ENCODE measurements at places on chromosomes 6 and 20. TPM values are rescaled to one million over a fixed set of nuclear protein-coding genes. Genes with fewer than 3 reads are reported as not detected.

The WRNIP1 gene
- total RNA-seq = 50.1 TPM

The TFAP2D gene
- total RNA-seq = not detected

The TBXT gene
- total RNA-seq = not detected

The PRPH2 gene
- not detected for total RNA-seq

The MUCL3 gene
- 0.49 TPM for total RNA-seq

The RAE1 gene
- total RNA-seq = 21.1 TPM

The PHACTR1 gene
- 0.49 TPM for total RNA-seq

The OPN5 gene
- not detected for total RNA-seq

The LAMA2 gene
- total RNA-seq = 91.1 TPM

The FOXC1 gene
- 9.8 TPM for total RNA-seq

The ZSCAN31 gene
- 11.3 TPM for total RNA-seq

The CST9L gene
- not detected for total RNA-seq

The PLCB4 gene
- total RNA-seq = 12.0 TPM

The NT5DC1 gene
- 6.1 TPM for total RNA-seq

The OPRM1 gene
- total RNA-seq = 0.98 TPM

The LPIN3 gene
- 82.3 TPM for total RNA-seq

The BICRAL gene
- total RNA-seq = 19.2 TPM

The IL20RA gene
- 21.9 TPM for total RNA-seq

The SYCP2 gene
- 3.2 TPM for total RNA-seq

The E2F1 gene
- 0.49 TPM for total RNA-seq

The GSTA2 gene
- total RNA-seq = not detected

The PLN gene
- total RNA-seq = 33.9 TPM

The ENPP3 gene
- 2.0 TPM for total RNA-seq

The PRRT1 gene
- total RNA-seq = 8.8 TPM

The BTN3A1 gene
- total RNA-seq = 16.7 TPM

The PPP1R18 gene
- total RNA-seq = 42.5 TPM

The LINC00237 gene
- not detected for total RNA-seq

The PTCRA gene
- not detected for total RNA-seq

The ADAM33 gene
- total RNA-seq = 119 TPM

The NMBR gene
- not detected for total RNA-seq

The TINAG gene
- total RNA-seq = not detected

The PTK6 gene
- total RNA-seq = 25.8 TPM

The TEAD3 gene
- total RNA-seq = 29.0 TPM

The WFDC10B gene
- not detected for total RNA-seq

The ULBP2 gene
- not detected for total RNA-seq

The HSPA1L gene
- total RNA-seq = 0.98 TPM

The PPP1R14C gene
- total RNA-seq = 23.8 TPM

The ZBTB12 gene
- total RNA-seq = 1.7 TPM

The COL20A1 gene
- total RNA-seq = not detected

The OR2H1 gene
- not detected for total RNA-seq

The SLC2A10 gene
- total RNA-seq = 21.6 TPM

The MLN gene
- total RNA-seq = not detected

The LRRN4 gene
- total RNA-seq = not detected

The TRAPPC3L gene
- total RNA-seq = not detected

The PROKR2 gene
- total RNA-seq = not detected

The TSHZ2 gene
- total RNA-seq = 30.4 TPM

The EPB41L1 gene
- total RNA-seq = 54.8 TPM

The IFNGR1 gene
- 76.6 TPM for total RNA-seq

The SLC22A2 gene
- total RNA-seq = not detected

Measured in vagina (tissue), 2 donors.